ENCODE measurements at places on chromosomes 7 and 10.
A peak's percentile ranks its signal among the peaks of the same experiment; 100 is the strongest.

GRCh38 chr10:127984945-127985344 is 78.0 kb downstream of the PTPRE start:
- no peak for DNase-seq

GRCh38 chr7:9955138-9955537 is 1018.5 kb upstream of the PHF14 start:
- no peak for DNase-seq

- peak; percentile 65 for DNase-seq
Measured at GRCh38 chr7:2451171-2452073, 24.8 kb downstream of the GRIFIN start.

DNA sequence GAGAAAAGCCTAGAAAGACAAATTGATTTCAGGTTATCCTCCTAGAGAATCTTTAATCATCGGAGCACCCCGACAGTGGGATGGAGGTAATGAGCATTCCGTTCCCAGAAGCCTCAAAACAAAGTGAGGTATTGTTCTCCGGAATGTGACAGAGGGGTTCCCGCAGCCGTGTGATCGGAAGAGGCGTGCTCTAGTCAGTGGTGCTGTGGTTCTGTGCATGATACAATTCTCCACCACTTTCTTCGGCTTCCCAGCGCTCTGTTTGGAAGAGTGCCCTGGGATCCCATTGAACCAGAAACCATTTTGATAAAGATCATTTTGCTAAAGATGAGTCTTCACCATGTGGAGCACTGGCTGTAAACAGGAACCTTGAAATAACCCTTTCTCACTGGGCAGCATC is 434.6 kb downstream of the PAXIP1 start:
- no peak for DNase-seq

- no peak for DNase-seq
Measured at GRCh38 chr7:136030330-136030729, 53.2 kb upstream of the MTPN start.

DNA sequence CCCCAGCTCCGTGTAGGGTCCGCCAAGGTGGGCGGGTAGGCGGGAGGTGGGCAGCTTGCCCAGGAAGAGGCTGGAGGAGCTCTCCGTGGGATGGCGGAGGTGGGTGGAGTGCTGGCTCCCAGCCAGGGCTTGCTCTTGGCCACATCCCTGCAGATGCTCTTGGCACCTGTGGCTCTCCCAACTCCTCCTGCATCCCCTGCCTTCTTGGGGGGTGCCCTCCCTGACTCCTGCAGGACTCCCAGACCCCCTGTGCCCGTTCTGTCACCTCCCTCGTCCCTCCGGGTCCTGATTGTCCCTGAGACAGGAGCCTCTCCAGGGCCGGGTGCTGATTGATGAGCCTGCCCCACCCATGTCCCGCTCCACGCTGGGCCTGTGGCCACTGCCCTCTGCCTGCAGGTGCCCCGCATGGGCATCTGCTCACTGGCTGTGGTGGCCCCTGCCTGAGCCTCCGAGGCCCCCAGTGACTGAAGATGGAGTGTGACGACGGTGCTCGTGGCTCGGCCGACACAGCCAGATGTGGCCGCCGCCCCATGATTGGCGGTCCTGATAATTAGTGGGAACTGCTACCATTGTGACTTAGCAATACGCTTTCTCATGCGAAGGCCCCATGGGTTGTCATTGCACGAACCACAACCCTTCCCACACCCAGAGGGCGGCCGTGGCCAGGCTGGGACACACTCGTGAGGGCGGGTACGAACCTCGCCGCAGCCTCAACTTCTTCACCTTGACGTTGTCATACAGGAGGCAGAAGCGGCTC is 23.6 kb downstream of the CFAP46 start:
- DNase-seq = no peak

DNA sequence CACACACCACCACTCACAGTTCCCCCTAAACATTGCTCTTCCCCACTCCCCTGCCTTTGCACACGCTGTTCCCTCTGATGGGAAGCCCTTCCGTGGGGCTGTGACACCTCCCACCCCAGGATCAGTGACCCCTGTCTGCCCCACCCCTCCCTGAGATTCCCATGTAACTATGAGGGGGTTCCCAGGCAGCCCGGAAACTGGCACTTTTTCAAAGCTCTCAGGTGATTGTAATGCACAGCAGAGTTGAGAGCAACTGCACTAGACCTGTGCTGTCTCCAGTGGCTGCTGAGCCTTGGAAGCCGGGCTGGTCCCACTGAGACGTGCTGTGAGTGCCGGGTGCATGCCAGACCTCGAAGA is 29.8 kb downstream of the GPRIN2 start:
- no peak for DNase-seq

GRCh38 chr7:35254496-35255442 is 869 bp upstream of the TBX20 start:
- DNase-seq = no peak

DNA sequence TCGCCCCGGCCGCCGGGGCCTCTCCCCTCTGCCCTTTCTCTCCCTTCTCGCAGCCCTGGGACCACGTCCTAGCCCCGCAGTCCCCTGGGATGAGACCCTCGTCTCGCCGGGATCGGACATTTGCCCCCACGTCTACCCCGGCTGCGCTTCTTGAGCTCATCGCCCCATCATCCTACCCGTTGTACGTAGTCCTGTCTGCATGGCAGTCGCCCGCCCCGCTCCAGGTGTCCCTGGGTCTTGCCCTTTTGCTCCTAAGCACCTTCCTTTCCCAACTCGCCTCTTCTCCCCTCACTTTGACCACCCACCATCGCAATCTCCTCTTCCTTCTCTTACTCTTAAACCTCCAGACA is 582 bp downstream of the TPST1 start:
- no peak for DNase-seq

- DNase-seq = no peak
Measured at GRCh38 chr10:24561453-24561852, 162.2 kb downstream of the ARHGAP21 start.

- no peak for DNase-seq
Measured at GRCh38 chr7:77954773-77955555, 156.4 kb downstream of the PHTF2 start.

GRCh38 chr10:102504976-102505300 is 1.2 kb downstream of the SUFU start:
- DNase-seq = no peak

- no peak for DNase-seq
Measured at GRCh38 chr10:21022821-21023220, 125.7 kb upstream of the NEBL start.

DNA sequence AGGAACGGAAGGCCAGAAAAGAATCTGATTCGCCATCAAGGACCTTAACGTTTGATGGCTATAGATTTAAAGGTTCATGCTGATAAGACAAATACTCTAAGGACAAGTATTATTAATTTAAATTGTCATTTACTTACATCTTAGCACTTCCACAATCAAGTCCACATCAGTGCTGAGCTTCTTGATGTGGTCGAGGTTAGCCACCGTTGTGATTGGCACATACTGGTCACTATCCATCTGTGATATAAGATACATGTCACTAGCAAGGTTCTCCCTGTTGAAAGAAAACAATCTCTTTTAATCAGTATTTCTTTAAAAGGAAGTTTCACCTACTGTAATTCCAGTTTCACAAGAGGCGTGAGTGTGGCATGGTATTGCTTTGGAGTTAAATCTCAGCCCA is 88.7 kb downstream of the LARP4B start:
- no peak for DNase-seq
